T47D (cell line): ENCODE measurements at places on chromosomes 12 and 14.

GRCh38 chr14:101810897-101811621, 49.5 kb downstream of the PPP2R5C start:
- DNase-seq: no peak

DNA sequence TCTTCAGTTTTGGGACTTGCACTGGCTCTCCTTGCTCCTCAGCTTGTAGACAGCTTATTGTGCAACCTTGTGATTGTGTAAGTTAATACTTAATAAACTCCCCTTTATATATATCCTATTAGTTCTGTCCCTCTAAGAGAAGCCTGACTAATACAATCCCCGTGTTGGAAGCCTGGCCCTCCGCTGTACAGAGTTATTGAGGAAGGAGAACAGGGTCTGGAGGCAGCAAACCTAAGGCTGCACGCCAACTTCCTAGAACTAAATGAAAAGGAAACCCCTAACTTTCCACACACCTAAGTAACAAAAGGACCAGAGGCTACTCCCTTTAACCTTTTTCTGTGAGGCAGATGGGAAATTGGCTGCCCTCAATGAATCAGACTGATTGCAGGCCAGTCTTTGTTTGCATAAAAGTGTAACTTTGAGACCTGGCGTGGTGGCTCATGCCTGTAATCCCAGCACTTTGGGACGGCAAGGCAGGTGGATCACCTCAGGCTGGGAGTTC, 42.6 kb upstream of the LIMA1 start:
- no peak for DNase-seq

DNA sequence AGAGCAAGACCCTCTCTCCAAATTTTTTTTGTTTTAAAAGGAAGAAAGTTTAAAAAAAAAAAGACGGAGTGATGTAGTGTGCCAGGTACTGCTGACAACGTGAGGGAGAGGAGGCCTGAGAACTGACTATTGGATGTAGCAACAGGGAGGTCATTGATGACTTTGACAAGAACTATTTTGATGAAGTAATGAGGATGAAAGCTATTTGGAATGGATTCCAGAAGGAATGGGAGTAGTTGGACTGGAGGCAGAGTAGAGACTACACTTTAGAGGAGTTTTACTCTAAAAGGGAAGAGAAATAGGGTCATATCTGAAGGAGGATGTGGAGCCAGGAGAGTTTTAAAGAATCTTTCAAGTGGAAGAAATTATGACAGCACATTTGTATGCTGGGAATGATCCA, 27.8 kb upstream of the SLC38A2 start:
- no peak for DNase-seq

GRCh38 chr12:61713121-61713520, 547.1 kb upstream of the USP15 start:
- no peak for DNase-seq

DNA sequence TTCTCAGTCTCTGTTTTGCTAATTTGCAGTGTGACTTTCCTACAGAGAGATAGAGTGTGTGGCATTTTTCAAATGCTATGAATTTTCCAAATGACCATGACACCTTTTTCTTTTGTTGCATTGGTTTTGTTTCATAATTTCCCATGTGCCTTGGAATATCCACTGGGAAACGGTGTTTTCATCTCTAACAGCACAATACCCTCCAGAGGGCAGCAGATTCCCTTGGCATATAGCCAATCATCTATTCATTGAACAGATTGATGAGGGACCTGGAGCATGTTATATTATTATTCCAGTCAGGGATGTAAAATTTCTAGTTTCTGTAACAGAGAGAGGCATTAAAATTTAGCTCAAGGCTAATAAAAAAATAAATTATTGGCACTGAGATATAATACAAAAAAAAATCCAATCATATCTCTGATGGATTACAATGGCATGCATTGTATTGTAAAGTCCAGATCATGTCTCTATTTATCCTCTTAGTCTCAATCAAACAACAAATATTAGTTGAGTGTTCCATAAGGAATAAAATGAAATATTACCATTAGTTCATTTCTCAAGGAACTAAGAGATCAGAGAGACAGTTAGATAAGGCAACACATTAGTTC, 29.6 kb upstream of the NTN4 start:
- no peak for DNase-seq

GRCh38 chr12:3303410-3304136, 187.4 kb upstream of the PRMT8 start:
- no peak for DNase-seq

DNA sequence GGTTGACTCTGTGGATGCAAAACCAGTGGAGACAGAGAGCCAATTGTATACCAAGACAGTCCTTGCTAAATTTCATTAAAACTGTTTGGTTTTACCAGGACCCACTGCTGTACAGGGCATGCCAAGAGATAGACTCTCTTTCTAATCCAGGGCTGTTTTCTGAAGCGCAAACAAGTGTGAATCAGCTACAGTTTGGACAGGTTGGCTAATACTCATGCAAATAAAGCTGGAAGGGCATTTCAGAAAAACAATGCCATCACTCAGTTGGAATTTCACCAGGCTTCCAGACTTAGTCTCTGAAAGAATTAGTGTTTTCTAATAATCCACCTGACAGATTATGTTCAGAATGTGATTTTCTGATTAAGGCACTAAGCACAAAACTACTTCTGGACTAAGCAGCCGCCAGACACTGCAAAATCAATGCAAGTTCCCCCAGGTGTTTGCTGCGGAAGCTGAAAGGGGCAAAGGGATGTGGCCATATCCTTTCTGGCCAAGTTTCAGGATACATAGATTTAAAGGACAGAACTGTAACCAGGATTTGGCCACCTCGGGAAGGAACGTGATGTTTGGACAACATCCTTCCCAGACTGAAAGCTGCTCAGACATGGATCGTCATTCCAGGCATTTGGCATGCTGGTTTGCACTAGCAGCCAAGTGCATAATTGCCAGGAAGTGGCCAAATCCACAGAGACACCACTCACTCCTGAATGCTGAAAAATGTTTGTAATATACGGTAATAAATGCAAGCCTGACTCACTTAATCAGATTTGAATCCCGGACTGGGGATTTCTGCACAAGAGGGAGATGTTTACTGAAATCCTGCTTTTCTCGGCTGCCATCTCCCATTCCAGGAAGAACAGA, 32.0 kb upstream of the CDKN3 start:
- peak; percentile 34 for DNase-seq

DNA sequence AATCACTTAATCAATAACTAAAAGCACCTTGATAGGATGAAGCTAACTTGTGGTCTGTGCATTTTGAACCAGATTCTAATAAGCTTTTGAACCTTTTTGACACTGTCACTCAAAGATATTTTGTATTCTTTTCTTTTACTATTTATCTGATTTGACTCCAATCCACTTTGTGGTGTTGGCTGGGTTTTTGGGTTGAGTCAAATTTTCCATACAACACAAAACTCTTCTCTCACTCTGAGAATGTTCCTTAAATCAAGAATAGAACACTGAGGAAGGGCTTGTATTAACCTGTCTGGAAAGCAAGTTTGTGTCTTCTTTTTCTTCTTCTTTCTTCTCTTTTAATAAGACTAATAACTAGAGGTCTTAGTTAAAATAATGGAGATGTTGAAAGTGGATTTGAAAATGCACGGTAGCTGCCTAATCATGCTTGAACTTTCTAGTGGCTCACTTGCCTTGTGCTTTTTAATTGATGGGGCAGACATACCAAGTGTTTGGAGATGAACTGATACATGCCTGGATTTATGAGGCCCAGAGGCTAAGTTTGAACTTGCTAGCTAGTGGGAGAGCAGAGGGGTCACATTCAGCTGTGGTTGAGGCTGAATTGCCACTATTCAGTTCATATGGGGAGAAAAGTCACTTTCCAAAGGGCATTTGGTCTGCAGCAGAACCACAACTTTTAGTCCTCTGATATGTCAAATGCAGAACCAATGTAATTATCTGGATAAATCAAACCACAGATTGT, 93.5 kb upstream of the PTHLH start:
- DNase-seq: no peak

DNA sequence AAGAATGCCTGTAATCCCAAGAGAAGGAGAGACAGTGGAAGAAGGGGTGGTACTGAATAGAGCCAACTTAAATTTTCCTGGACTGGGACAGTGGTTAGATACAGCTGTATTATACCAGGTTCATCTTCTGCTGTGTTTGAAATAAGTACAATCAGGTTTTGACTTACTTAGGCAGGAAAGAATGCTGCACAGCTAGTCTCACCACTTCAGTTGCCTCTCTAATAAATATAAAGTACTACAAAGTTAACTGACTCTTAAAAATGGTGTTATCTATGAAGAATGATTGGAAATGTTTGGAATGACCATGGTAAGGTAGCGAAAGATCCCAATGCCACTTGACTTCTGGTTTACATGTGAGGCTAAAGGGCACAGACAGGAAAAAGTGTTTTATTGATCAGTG, 652.1 kb downstream of the NOVA1 start:
- peak; percentile 52 for DNase-seq

GRCh38 chr12:67068761-67069450, 200.3 kb upstream of the CAND1 start:
- DNase-seq: peak; percentile 76

DNA sequence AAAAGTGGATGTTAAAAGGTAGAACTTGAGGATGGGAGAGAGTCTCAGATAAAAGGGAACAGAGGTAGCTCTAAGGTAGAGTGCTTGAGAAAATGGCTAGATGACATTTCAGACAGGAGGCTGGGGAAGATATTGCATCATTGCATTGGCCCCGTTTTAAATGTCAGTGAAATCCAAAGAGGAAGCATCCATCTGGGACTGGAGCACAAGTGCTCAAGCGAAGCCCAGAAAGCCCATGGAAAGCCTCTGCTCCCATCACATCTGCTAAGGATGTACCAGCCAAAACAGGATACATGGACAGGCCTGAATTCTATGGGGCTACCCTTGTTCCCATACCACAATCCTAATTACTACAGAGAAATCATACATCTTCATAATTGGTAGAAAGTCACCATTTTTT, 581.5 kb upstream of the TMEM132C start:
- no peak for DNase-seq
